HCT116 (cell line): ENCODE measurements at places on chromosomes 4 and X. TPM values are rescaled to one million over a fixed set of nuclear protein-coding genes. Genes with fewer than 3 reads are reported as not detected.

DNA sequence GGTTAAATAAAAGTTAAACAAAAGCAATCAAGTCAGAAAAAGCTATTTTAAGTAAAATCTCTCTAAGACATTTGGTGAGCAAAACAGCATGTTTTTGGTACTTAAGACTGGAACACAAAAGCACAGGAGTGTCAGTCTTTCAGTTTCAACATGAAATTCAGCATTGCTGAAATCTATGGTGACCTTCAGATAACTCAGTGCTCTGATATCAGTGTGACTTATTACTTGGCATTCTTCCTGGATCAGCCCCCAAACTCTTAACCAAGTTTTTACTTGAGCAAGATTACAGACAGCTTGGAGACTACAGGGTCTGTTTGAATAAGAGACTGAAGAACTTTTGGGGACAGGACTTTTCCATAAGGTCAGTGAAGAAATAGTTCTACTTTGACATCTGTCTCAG is 437.2 kb downstream of the RAPGEF2 start:
- no peak overlapping the region for H3K27ac ChIP-seq
- no peak for DNase-seq
- H3K36me3 ChIP-seq, result no peaks in the 10 kb centered on the region
- no peaks in the 10 kb centered on the region for H3K27me3 ChIP-seq

DNA sequence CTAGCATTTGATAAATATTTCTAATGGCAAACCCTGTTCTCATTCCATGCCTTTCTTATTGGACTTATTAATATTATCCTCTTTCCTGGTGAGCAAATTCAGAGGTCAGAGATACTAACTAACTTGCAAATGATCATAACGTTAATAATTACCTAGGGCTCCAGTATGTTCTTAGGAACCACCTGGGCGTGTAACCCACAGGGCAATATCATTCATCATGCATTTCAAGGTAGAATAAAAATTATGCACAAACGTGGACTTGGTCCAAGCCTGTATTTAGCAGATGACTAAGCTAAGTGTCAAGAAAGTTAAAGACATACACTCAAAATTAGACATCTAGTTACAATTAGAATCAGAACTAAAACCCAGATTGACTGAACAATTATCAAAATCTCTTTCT is 850.1 kb downstream of the TRIML1 start:
- no peaks in the 10 kb centered on the region for H3K4me1 ChIP-seq
- no peaks in the 10 kb centered on the region for H3K36me3 ChIP-seq
- no peak overlapping the region for H3K27ac ChIP-seq
- no peak for DNase-seq

- no peaks in the 10 kb centered on the region for H3K27me3 ChIP-seq
- H3K4me1 ChIP-seq, result no peaks in the 10 kb centered on the region
- no peak for DNase-seq
Measured at GRCh38 chr4:147747787-147748454, 16.0 kb downstream of the ARHGAP10 start.

- no peaks in the 10 kb centered on the region for H3K27me3 ChIP-seq
- H3K27ac ChIP-seq, result no peak overlapping the region
- H3K4me1 ChIP-seq, result no peaks in the 10 kb centered on the region
Measured at GRCh38 chr4:141121768-141122454, 11.4 kb downstream of the RNF150 start.

Gene PPP4R3C
- not detected for total RNA-seq

DNA sequence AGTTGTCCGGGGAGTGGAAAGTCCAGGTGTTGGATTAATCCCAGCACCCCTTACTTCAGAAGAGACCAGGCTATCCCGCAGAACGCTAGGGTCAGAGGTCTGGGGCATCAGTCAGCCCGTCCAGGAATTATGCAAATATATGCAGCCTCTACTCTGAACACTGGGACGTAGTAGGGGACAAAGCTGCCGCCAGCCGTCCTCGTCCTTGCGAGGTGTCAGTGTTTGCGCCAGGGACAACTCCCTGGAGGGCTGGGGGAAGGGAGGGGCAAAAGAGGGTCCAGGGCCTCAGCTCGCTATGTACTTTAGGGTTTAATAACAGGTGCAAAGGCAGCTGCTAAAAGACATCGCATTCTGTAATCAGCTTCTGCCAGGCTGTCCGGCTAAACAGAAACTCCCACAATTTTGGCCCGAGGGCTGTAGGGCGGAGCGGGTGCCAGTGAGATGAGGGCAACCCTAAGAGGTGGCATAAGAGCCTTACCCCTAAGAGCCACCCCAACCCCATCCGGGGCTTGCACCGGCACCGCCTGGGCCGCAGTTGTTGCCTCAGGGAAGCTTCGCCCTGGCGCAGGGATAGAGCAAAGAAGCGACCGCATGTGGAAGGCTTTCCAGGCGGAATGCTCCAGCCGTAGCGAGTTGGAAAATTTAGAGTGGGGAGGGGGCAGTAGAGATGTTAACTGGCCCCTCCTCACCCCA is 8.4 kb downstream of the HAND2 start:
- DNase-seq, result no peak
- H3K27ac ChIP-seq, result no peak overlapping the region
- H3K27me3 ChIP-seq, result no peaks in the 10 kb centered on the region
- no peaks in the 10 kb centered on the region for H3K4me1 ChIP-seq
- H3K4me3 ChIP-seq, result no peak overlapping the region
